ENCODE measurements at places on chromosomes 16 and 17. TPM values are rescaled to one million over a fixed set of nuclear protein-coding genes. Genes with fewer than 3 reads are reported as not detected.

DNA sequence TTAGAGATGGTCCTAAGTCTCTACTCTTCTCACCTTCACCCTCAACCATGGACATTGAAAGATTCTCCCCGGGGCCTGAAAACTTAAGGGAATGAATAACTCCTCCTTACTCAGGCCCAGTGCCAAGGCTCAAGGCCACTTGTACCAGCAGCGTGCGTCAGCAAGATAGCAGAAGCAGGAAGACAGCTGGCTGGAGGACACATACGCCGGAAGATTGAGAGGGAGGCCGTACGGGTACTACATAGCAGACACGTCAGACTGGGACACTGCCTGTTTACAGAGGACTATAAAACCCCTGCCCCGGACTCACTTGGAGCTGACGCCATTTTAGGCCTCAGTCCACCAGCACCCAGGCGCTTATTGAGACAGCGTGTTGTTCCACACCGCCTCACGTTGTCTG lies 75.8 kb upstream of the MED13 start:
- H3K4me1 ChIP-seq: peaks cover 1% of the 10 kb centered on the region
- H3K4me3 ChIP-seq: no peak overlapping the region
- DNase-seq: no peak
- peaks cover 31% of the 10 kb centered on the region for H3K27me3 ChIP-seq
- no peak overlapping the region for H3K27ac ChIP-seq

- peaks cover 30% of the 10 kb centered on the region for H3K36me3 ChIP-seq
- peak overlapping the region; percentile 93 for H3K4me3 ChIP-seq
- H3K27me3 ChIP-seq: no peaks in the 10 kb centered on the region
- peak; percentile 49 for DNase-seq
- H3K4me1 ChIP-seq: peaks cover 33% of the 10 kb centered on the region
- H3K27ac ChIP-seq: peak overlapping the region; percentile 84
Measured at GRCh38 chr16:30748634-30749445, 615 bp downstream of the PHKG2 start.

DNA sequence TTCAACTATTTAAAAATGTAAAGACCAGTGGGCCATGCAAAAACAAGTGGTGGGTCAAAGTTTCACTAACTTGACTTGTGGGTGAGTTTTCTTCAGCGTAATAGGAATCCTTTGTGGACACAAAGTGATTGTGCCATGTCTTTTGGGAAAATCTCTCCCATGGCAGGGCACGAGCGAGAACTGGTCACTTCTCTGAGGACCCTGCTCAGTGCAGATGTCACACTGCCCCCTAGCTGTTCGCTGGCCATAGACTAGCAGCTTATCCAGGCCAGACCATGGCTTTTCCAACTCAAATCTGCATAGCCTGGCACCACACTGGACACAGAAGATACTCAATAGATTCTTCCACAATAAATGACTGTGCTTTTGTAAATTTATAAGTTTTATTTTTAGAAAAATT lies 306.0 kb upstream of the CCL2 start:
- no peaks in the 10 kb centered on the region for H3K4me1 ChIP-seq
- no peak for DNase-seq
- peaks cover 16% of the 10 kb centered on the region for H3K27me3 ChIP-seq
- no peaks in the 10 kb centered on the region for H3K36me3 ChIP-seq

GRCh38 chr16:13377143-13377542 lies 475.7 kb downstream of the SHISA9 start:
- no peak overlapping the region for H3K4me3 ChIP-seq
- H3K27ac ChIP-seq: no peak overlapping the region

DNA sequence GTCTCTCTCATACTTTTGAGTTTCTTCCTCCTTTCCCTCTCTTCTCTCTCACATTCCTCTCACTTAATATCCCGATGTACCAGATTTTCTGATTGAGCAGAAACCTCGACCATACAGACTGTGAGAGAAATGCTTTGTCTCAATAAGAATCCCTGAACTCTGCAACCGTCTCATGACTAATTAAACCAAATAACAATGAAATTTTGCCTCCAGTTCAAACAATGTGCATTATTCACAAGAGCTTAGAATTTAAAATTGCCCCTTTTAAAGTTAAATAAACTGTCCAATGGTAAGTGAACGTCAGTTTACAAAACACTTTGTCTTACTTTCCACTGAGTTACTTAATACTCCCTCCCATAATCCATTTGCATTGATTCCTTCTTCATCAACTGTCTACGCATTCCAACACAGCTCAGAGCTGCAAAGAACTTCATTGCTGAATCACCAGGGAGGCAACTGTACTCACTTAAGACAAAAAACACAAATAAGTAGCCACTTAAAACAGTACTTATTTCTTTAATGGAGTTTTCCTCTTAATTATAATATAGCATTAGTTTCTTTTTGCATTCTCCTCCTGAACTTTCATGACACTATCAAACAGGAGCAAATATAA lies 4.9 kb downstream of the CDH11 start:
- no peak overlapping the region for H3K27ac ChIP-seq
- peaks cover 13% of the 10 kb centered on the region for H3K27me3 ChIP-seq
- H3K4me1 ChIP-seq: no peaks in the 10 kb centered on the region
- H3K4me3 ChIP-seq: no peak overlapping the region

The SYT17 gene
- total RNA-seq: not detected

All from activated CD4-positive, alpha-beta memory T cell treated with anti-CD3 and anti-CD28 coated beads, Interleukin-2, amount 10 ng/mL, durations not matched to agents 7 days and 5 days (primary cell).